Left renal cortex interstitium (tissue), 4 donors: ENCODE measurements at places on chromosomes 6 and 20. TPM values are rescaled to one million over a fixed set of nuclear protein-coding genes. Genes with fewer than 3 reads are reported as not detected.

TCF19 gene
- 20.8 TPM for polyA plus RNA-seq

TFAP2D gene
- polyA plus RNA-seq = not detected

LBP gene
- not detected for polyA plus RNA-seq

MOG gene
- polyA plus RNA-seq = not detected

PERP gene
- polyA plus RNA-seq = 21.4 TPM

CTCFL gene
- 3.3 TPM for polyA plus RNA-seq

MCCD1 gene
- polyA plus RNA-seq = 15.4 TPM

DEFB119 gene
- polyA plus RNA-seq = not detected

KIAA1755 gene
- 3.9 TPM for polyA plus RNA-seq
